ENCODE measurements at places on chromosomes 11 and 22.
A peak's percentile ranks its signal among the peaks of the same experiment; 100 is the strongest.

DNA sequence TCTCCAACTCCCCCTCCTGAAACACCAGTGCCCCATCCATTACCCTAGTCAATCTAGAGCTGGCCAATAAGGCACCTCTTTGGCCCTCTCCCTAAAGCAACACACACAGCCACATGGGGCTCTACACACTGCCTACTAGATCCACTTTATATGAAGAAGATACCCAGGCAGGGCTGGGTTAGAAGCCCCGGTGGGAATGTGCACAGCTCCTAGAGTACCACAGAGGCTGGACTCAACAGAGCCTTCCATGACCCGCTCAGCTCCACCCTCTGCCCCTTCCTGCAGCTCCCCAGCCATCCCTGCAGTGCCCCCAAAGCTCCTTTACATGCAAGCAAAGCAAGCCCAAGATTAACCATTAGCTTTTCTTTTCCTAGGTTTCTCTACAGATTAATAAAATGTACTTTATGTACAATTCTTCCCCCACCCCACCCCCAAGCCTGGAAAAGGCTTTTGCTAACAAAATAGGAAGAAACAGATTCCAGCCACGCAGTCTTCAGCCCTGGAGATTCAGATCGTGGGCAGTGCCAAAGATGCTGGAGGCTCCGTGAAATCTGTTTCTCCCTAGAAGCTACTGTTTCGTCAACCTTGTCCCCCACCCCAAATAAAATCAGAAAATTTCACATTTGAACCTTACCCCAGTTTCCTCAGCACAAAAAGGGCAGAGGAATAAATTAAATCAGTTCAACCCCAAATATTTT, 51.8 kb downstream of the IGSF9B start:
- no peak for DNase-seq

- DNase-seq, result no peak
Observed at GRCh38 chr22:46259374-46259773, 3.8 kb downstream of the PKDREJ start.

- DNase-seq, result peak; percentile 62
Observed at GRCh38 chr11:107858217-107859070, at the start of gene SLC35F2. TSS of gene SLC35F2 (minus strand) at chr11:107858787. CDS start at chr11:107858767, 20 bp downstream.

GRCh38 chr11:95375451-95375850, 144.4 kb upstream of the SESN3 start:
- no peak for DNase-seq

DNA sequence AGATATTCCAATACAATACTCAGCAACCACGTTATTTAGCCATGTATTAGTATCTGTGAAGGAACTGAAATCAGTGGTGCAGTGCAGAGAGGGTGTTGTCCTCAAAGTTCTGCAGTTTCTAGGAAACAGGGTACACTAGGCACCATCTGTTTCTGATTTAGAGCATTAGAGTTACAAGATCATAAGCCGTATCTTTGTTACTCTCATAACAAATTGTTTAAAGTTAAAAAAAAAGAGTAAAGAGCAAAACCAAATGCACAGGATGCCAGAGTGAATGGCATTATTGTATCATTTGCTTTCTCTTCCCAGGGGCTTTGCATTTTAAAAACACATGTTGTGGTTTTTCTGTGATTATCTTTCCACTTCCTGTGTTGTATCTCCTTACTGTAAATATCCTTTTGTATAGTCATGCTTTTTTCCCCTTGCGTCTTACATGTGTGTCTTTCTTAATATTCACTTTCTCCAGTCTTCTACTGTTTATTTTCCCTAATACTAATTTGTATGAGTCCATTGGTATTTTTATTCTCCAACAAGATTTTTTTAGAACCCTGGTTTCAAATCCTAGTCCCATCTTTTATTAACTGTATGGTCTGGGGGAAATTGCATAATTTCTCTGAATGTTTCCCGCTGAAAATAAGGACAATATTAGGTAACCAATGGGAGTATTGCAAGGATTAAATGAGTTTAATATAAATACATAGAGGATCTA, 15.2 kb upstream of the NUP160 start:
- no peak for DNase-seq

DNA sequence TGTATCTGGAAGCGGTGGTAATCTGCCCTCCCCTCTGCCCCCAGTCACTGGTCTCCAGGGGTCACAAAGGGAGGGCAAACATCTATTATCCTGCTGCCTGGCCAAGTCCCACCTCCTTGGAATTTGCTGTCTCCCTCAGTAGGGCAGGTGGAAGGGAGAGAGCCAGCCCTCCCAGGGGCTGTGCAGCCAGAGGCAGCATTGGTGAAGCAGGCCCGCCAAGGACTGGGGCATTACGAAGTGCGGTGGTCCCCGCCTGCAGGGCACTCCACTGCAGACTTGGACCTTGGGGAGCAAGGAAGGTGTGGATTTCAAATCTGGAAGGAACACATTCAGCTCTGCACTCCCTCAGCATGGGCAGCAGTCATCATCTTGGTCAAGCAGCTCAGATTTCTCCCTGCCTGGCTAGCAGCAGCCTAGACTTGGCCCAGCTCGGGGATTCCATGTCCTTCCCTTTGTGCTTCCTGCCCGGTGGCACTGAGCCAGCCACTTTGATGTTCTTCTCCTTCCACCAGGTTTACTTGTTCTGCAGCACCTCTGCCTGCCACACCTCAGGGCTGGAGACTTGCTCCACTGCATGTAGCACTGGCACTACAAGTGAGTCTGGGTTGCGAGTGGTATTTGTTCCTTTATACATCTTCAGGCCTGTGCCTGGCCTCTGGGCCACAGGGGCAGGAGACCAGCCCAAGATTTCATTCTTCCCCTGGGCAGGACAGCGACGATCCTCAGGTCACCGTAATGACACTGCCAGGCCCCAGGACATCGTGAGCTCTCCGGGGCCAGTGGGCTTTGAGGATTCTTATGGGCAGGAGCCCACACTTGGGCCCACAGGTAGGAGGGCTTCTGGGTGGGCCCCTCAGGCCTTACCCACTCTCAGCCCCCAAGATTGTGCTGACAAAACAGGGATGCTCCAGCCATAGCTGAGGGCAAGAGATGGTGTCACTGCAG, 7.4 kb downstream of the ZP1 start:
- no peak for DNase-seq

GRCh38 chr11:47768101-47768612, 1.0 kb upstream of the FNBP4 start:
- no peak for DNase-seq

- no peak for DNase-seq
Observed at GRCh38 chr11:105156231-105156630, 16.7 kb upstream of the CARD18 start.

GRCh38 chr11:122556605-122557004, 98.9 kb upstream of the UBASH3B start:
- no peak for DNase-seq

- no peak for DNase-seq
Observed at GRCh38 chr22:48825802-48826520, 1001.7 kb downstream of the BRD1 start.

DNA sequence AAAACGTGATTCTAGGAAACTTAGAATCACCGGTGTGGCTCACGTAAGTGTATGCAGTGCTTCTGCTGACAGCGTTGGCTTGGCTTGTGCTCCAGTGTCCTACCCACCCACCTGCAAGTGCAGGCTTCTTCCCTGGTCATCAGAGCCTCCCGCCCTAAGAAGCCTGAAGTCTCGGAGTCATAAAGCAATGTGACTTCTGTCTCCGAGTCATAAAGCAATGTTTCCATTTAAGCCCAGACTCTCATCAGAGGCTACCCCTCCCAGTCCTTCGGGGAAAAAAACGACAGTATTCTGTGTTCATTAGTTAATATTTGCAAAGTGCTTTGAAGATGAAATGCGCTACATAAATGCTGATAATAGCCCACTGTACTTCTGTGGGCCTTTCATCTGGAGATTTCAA, 293.8 kb downstream of the OPCML start:
- no peak for DNase-seq

DNA sequence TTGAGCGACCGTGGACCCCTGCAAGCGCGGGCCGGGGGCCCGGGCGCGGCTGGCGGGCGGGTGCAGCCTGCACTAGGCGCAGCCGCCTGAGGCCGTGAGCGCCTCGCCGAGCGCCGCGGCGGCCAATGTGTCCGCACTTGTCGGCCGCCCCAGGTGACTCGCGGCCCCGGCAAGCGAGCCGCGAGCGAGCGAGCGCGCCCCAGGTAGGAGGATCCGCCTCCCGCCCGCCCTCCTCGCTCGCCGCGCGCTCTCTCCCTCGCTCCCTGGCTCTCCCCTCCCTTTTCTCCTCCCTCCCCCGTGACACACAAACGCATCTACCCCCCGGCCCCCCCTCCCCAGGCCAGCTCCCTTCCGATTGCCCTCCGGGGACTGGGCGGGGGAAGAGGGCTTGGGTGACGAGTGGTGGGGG, at the start of gene WNT7B:
WNT7B (minus strand) TSS at position 160 of the 409 bp plus-strand sequence. CDS start 408 bp downstream, outside the sequence.
- DNase-seq, result no peak

- DNase-seq, result no peak
Observed at GRCh38 chr11:11280826-11281225, 72.2 kb downstream of the CSNK2A3 start.

DNA sequence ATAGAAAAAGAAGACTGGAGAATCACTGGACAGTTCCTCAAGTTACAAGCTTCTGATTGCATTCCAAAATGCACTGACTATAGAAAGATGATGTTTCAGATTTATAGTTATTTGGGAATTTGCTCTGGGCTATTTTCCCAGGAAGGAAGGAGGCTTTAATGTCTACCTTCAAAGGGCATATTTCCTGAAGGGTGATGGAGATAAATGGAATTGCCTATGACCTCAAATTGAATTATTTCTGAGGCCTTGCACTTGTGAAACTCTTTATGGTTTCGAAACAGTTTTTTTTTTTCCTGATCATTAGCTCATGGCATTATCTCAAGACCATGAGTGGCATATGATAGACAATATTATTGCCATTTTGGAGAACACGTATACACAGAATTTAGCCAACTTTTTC, 333.9 kb downstream of the METTL15 start:
- DNase-seq, result no peak

DNA sequence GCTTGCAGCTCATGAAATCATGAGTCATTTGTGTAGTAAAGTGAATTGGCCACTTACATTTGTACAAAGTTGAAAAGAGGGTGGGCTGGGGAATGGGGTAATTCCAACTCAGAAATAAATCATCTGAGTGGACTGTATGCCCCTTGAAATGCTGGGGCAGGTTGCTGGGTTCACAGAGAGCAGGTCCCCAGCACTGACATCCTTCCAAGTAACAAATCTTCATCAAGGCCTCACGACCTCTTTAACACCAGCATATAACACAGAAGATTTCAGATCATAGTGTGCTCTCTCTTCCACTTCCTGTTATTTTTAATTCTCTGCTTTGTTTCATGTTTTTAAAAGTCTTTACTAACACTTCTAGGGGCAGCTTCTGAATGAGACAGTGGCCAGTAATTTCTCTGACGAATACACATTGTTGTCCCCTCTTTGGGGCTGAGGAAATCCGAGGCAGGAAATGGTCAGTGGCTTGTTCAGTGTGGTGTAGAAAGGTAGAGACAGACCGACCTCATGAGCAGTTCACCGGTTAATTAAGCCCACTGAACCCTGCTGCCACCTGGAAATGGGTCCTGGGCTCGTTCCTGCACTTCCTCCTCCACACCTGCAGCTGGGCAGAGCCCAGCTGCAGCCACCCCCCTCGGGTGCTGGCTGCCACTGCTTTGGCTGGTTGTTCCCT, 127.7 kb downstream of the MAML2 start:
- peak; percentile 67 for DNase-seq

- DNase-seq, result no peak
Observed at GRCh38 chr11:66882561-66883015, 25.7 kb downstream of the LRFN4 start.

DNA sequence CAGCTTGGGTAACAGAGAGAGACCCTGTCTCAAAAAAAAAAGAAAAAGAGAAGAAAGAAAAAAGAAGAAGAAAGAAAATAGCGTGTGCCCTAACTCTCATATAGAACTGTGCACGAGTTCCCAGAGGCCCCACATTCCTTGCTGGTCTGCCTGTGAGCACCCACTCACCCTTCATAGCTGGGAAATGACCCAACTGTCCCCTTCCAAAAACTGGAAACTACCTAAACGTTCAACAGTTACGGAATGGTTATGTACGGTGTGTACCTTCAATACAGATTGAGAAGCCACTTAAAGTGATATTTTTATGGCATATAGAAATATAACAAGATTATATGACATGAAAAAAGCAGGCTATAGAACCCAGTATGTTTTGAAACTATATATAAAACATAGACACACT, 82.0 kb downstream of the PARVA start:
- no peak for DNase-seq

DNA sequence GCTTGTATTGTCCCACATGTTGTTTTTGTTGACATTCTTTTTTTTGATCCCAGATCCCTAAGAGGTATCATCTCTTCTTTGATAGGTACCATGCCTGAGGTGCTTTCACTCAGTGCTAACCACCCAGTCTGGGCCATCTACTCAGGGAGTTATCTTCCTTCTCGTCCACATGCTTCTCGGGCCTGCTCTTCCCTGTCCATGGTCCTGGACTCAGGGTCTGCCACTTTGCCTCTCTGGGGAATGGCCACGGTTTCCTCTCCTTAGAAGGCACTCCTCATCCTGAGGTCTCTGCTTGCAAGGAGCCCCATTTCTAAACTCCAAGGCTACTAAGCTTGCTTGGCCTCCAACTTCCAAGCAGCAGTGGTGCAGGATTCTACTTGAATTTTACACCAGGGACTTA, 227.0 kb upstream of the NCAM1 start:
- DNase-seq, result no peak

DNA sequence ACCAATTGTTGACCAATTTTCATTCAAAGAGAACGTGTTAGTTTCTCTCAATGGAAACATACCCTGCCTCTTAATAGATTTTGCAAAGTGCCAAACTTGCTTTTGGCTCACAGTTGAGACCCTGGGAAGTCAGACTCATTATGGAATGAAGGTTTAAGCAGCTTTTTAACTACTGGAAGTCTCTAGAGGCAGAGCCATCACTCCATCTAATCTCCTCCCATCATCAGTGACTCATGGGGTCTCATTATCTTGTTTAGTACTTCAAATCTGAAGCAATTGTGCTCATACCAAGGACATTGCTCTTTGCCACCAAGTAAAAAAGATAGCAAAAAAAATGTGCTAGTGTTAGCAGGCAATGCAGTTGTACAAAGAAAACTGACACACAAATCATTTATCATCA, 537.1 kb upstream of the LRRC4C start:
- no peak for DNase-seq

- no peak for DNase-seq
Observed at GRCh38 chr11:24383137-24383536, 113.7 kb upstream of the LUZP2 start.

- no peak for DNase-seq
Observed at GRCh38 chr11:67366546-67366945, 6.9 kb downstream of the CLCF1 start.

DNA sequence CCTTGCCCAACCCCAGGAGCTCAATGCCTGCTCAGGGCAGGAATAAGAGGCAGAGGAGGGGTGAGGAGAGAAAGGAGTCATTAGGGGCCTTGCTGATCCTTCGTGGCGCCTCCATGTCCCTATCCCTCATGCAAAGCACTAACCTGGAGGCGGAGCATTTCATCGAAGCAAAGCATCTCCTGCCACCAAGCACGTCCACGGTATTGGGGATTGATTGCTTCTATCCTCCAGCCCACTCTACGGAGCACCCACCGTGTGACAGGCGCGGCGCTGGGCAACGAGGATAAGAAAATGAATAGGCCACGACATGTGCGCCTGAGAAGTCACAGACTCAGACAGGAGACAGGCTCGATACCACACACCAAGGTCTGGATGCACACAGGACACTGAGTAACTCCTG, 67.0 kb downstream of the IGLL1 start:
- DNase-seq, result no peak
